ENCODE measurements at places on chromosomes 5 and 9.

GRCh38 chr5:175246889-175247520 is 197.0 kb downstream of the DRD1 start:
- no peak for DNase-seq

DNA sequence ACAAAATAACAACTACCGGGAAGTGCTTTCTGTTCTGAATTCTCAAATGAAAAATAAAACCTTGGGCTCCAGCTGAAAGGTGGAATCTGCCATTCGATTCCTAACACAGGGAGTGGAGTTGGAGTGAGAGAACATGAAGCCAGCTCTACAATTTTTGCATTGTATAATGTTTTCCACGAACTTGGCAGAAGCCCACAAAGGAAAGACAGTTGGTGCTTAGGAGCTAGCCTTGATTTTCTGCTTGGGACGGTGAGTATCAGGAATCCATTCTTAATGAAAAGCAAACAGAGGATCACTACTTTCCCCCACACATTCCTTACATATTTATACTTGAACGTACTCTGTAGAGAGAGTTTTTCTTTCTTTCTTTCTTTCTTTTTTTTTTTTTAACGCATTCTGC is 74.2 kb upstream of the FBXL7 start:
- DNase-seq: no peak

DNA sequence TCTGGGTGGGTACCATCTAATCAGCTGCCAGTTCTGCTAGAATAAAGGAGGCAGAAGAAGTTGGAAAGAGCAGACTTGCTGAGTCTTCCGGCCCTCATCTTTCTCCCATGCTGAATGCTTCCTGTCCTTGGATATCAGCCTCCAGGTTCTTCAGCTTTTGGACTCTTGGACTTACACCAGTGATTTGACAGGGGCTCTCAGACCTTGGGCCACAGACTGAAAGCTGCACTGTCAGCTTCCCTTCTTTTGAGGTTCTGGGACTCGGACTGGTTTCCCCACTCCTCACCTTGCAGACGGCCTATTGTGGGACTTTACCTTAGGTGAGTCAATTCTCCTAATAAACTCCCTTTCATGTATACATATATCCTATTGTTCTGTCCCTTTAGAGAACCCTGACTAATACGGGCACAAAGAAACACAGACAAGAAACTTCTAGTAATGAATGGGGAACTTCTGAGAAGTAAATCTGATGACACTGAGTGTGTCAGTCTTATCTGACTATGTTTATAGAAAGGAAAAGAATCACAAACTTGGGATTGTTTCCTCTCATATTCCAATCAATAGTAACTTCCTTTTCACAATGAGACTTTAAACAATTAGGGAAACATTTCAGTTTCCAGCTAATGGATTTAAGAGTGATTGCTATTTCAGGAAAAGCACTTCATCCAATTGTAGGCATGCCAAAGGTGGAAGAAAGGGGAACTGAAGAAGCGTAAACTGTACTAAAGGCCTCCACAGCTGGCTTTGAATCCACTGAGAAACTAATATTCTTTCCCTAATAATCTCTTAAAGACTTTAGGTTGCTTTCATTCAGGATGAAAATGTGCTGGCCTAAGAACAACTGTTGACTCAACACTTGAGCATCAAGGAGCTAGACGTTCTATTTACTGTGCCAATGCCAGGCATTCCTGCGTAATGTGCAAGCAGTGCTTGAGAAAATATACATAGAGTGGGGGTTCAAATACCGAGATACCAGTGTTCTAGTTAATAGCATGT is 127.9 kb upstream of the PTGER4 start:
- no peak for DNase-seq

DNA sequence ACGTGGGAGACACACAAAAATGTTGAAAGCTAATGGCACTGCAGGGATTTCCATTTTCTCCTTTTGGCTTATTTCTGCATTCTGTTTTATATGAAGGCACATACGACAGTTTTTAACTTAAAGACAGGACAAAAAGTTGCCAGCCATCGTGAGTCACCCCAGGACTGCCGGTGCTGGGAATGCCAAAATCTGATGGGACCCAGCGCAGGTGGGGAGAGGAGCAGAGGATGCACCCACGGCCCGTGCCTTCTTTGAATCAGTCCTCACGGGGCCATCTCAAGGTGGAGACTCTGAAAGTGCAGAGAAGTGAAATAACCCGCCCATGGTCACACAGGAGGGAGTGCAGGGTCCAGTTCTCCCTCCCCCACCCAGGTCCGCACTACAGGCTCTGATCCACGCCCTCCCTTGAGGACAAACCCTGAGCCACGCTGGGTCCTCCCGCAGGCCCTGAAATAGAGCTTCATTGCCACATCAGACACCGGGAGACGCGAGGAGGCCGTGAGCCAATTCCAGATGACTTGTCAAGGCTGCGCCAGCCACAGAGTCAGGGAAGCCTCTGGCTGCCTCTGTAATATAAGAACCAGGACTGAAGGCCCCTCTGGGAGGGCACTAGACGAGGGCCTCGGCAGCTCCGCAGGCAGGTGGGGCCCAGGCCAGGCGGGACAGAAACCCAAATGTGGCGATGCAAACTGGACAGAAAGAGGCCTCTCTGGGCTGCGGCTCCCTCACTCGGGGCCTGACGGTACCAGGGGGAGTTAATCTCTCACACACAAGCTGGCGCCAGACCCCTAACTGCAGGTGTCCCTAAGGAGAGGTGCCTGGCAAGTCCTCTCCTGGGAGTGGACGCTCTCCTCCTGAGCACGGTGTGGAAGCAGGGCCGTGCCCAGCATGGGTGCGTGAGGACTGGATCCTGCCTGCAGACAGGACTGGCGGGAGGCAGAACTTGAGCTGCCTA is 22.9 kb downstream of the ADAMTS2 start:
- no peak for DNase-seq

DNA sequence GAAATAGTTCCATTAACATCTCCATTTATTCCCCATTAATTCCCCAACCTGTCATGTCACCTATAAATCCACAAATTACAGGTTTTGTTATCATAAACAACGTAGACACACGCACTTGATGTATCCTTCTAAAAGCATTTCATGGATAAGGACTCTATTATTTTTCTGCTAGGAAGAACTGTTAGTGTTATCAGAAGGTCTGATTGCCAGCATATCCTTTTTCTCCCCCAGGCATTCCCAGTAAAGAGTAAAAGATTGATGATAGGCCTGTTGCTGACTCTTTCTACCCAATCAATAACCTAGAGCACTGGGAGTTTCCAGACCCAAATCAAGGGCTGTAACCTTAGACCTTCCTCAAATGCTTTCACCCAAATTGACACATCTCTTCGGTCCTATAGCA is 60.8 kb downstream of the RFK start:
- no peak for DNase-seq

DNA sequence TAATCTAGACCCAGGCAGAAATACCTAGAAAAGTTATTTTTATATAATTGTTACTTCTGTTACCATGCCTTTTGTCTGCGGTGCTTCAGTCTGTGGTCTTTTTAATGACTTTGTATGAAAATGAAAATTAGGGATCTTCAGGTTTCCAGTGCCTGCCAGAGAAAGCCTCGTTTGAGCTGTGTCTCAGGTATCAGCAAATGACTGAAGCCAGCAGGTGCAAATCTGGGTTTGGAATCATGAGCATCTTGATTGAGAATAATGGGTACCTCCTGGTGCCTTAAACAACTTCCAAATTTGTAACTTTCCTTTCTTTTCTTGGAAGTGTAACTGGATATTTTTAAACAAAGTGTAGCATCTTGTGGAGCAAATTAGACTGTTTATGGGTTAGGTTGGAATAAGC is 4.3 kb downstream of the ZBTB34 start:
- DNase-seq: no peak

DNA sequence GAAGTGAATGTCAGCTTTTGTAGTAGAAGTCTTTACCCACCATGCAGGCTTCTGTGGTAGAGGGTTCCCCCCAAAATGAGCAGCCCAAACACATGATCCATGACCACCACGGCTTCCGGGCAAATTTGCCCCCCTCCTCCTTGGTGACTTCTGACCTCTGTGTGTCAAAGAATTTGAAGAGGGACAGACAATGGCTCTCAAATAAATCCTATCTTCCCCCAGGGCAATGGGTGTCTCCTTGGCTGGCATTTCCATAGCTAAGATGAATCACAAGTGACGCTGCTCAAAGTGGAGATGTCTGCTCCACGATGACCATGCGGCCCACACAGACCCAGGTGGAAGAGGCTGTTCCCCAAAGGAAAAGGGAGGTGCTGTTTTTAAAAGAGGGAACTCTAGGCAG is 30.2 kb upstream of the BOD1 start:
- DNase-seq: no peak

DNA sequence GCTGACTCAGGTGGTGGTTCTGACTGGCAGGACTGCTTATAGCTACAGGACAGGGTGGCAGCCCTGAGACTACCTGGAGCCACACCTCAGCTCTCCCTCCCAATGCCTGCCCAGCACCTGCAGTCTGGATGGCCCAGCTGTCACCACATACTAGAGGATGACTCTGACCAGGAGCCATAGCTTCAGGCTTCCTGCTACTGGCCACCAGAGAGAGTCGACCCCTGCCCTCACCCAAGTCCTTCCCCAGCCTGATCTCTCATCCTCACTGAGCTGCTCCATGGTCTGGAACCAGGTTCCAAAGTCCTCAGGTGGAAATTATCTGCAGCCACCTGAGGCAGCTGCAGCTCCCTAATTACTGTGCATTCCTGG is 25.6 kb upstream of the TDRD7 start:
- no peak for DNase-seq

GRCh38 chr5:669111-669841 is 23.9 kb downstream of the TPPP start:
- no peak for DNase-seq

GRCh38 chr5:153796527-153796926 is 242.2 kb downstream of the FAM114A2 start:
- no peak for DNase-seq

GRCh38 chr5:120706877-120707276 is 242.8 kb downstream of the PRR16 start:
- no peak for DNase-seq

- DNase-seq: no peak
Observed at GRCh38 chr9:104608336-104608735, 2.9 kb upstream of the OR13C2 start.

DNA sequence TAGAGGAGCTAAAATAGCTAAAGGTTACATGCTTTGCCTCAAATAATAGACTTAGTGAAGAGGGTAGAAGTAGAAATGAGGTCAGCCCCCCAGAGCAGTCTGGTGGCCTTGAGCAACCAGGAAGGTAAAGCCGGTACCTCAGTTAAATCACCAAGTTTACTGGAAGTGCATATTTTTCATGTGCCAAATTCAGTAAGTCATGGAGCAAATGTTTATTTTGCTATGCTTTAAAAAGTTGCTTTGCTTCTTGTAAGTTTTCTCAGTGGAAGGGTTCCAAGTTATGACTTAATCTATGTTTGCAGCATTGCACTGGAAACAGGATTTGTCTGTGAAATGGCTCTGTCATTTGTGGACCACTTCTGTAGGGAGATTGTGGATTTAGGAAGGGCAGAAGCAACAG is 256.7 kb downstream of the ARRDC3 start:
- no peak for DNase-seq

GRCh38 chr9:13568405-13568804 is 288.9 kb upstream of the MPDZ start:
- peak; percentile 37 for DNase-seq

GRCh38 chr5:138444078-138444773 is 5.4 kb downstream of the REEP2 start:
- no peak for DNase-seq

- DNase-seq: no peak
Observed at GRCh38 chr5:72817671-72818266, 1.3 kb downstream of the TNPO1 start.

GRCh38 chr5:87127956-87128687 is 139.6 kb upstream of the RASA1 start:
- no peak for DNase-seq

DNA sequence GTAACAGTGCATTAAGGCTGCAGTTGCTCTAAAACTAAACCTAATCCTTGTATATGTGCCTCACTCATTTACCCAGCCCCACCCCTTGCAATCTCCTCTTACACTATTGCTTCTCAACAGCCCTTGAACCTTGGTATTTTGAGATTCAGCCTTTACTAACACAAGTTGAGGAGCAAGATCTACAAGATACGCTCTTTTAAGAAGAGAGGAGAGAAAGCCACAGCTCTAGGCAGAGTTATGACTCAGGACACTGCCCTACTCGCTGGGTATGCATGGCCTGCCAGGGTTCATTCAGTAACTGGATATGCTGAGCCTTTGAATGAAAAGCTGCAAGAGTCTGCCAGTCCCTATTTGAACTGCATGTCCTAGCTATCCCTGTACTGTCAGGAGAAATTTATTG is 219.5 kb downstream of the PCSK5 start:
- DNase-seq: no peak

DNA sequence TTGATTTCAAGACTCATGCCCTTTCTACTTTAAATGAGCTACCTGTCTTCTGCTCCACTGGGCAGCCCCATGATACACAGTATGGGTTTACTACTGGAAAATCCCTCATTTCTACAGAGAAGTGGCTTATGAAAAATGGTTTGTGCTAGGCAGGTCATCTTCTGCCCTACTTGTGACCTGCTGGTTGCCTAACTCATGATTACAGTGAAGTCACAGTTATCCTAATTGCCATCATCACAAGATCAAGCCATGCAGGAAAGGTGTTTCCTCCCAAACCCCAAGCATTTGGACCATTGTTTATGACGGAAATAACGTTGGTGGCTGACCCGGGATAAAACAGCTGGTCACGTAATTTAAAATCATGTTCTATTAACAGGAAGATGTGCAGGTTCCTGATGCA is 330.6 kb downstream of the ACTL7B start:
- DNase-seq: no peak

GRCh38 chr5:14151416-14151815 is 8.3 kb downstream of the TRIO start:
- DNase-seq: no peak

- no peak for DNase-seq
Observed at GRCh38 chr5:151811593-151812321, 40.0 kb downstream of the G3BP1 start.

DNA sequence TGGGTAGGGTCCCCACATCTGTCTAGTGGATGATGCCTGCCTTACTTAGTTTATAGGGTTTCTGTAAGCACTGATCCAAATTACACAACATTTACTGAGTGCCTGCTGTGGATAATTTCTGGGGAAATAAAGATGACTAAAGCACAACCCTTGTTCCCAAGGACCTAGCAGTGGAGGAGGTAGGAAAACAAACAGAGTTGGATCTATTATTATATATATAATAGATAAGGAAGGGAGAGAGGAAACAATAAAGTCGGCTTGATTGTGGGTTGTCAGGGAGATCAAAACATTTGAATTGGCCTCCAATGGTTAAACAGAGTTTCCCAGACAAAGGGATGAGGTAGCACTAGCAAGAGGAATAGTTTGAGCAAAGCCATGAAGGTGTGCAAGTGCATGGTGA is 14.0 kb downstream of the IL33 start:
- peak; percentile 84 for DNase-seq

DNA sequence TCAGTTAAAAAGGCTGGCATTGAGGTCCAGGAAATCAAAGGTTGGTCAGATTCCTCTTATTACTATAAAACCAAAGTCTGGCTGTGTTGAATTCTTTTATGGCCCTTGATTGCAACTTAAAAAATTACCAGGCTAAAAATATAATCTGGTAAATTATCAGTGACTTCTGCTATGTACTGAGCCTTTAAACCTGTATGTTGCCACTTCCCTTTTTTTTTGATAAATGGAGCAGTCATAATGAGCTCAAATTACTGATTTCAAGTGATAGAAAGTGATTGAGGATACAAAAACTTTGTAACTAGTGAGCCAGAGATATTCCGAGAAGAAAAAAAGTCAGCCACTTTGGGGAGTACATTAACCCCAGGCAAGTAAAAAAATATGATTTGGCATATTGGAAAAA is 100.1 kb downstream of the GIN1 start:
- no peak for DNase-seq

GRCh38 chr9:129259375-129259774 is 81.3 kb upstream of the IER5L start:
- DNase-seq: no peak

- DNase-seq: no peak
Observed at GRCh38 chr9:136648751-136649150, 14.0 kb upstream of the EGFL7 start.
